Stimulated activated CD4-positive, alpha-beta T cell treated with anti-CD3 and anti-CD28 coated beads, Interleukin-2, amount 100 ng/mL, for 4 hours (primary cell): ENCODE measurements at places on chromosomes 4 and X.

- no peak for DNase-seq
Measured at GRCh38 chr4:7742807-7743280, 196.8 kb downstream of the AFAP1 start.

GRCh38 chr4:173924561-173924960, 358.9 kb downstream of the FBXO8 start:
- DNase-seq: no peak

DNA sequence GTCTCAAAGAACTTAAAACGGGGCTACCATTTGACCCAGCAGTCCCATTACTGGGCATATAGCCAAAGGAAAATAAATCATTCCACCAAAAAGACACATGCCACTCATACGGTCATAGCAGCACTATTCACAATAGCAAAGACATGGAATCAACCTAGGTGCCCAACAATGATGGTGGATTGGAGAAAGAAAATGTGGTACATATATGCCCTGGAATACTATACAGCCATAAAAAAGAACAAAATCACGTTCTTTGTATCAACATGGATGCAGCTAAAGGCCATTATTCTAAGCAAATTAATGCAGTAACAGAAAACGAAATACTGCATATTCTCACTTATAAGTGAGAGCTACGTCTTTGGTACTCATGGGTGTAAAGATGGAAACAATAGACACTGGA, 138.1 kb upstream of the NEIL3 start:
- DNase-seq: no peak

- DNase-seq: no peak
Measured at GRCh38 chr4:155809835-155810234, 51.0 kb downstream of the GUCY1B1 start.
